ENCODE measurements at places on chromosomes 5 and 9.
A peak's percentile ranks its signal among the peaks of the same experiment; 100 is the strongest.

GRCh38 chr5:1386274-1386717, 41.4 kb upstream of the CLPTM1L start:
- DNase-seq = peak; percentile 34

DNA sequence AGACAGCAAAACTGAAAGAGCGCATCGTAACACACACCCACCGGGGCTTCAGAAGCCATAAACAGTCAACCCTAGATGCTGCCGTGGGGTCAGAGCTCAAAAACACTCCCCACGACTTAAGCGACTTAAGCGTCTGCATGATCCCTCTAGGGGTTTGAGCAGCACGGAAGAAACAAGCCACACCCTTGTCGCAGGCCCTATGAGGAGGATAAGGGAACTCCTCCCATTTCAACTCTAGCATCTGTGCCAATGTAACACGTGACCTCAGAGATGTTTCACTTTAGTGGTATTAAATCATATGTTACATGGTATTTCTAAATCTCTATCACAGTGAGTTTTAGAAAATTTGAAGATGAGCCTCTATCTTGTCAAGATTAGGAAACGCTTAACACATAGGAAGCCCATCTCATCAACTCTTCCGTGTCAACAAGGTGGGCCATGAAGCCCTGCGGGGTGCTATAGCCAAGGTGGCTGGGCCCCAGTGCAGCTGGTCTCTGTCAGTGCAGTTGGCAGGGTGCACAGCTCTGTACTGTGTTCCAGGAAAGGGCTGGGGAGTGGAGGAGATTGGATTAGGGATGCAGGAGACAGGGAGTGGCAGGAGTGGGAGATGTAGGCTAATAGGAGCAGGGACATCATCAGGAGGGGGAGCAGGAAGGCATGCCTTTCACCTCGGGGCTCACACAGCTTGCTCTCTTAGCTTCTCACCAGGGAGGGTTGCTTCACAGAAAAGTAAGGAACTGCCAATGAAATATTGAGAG, 33.1 kb downstream of the ZCCHC9 start:
- DNase-seq = no peak

DNA sequence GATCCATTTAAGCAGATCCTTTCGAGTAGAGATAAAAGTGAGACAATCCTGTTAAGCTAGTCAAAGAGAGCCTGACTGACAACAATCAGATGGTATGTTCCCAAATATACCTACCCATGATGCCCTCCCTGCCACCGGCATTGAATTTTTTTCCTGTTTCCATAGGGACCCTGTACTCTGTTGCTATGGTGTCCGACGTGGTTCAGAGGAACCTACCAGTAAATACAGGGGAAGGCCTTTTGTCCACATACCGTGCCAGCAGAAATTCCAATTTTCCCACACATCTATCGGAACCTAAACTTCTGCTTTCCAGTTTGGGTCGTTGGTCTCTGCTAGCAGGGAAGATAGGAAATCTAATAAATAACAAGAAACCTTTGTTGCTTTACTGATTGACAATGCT, 64.7 kb downstream of the MEGF10 start:
- DNase-seq = no peak

DNA sequence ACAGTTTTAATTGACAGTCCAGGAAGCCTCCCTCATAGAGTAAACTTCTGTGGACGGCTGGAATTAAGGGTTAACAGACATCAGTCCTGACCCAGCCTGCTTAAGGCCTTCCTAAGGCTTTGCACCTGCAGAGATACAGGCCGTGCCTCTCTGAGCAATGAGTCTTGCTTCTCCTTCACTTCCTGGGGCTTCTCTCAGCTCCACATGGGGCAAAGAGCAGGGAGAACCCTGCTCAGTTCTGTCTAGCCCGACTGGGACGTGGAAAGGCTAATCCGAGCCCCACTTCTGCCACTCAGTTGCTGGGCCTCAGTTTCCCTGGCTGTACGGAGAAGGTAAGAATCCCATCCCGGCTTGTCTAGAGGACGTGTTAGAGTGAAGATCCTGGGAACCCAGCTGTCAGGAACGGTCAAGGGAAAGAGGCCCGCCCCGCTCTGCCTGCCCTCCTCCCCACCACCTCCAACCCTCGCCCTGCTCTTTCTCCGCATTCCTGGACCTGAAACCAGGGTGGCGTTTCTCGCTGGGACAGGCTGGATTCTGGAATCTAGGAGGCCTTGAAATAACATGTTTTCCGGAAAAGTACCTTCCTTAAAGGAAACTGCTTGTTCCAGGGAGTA, 6.5 kb downstream of the SPAAR start:
- DNase-seq = no peak

DNA sequence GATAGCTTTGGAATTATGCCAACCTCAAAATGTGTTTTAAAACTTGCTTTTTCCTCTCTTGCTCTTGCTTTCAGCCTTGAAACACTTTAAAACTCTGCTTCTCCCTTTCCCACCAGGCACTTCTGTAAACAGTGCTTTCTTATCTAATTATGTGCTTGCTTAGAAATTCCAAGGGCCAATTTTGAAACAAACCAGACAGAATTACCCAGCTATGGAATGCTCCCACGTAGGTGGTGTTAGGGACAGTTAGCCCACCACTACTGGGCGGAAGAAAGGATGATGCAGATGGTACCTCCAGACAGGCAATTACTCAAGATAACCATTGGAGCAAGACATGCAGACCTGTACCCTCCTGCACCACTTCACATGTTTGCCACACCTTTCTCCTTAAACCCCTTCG, 523.0 kb upstream of the PTPRD start:
- no peak for DNase-seq

- DNase-seq = no peak
These were observed 130.4 kb upstream of the BASP1 start for GRCh38 chr5:17087035-17087434.

GRCh38 chr9:37002036-37002412, 32.0 kb downstream of the PAX5 start:
- no peak for DNase-seq

DNA sequence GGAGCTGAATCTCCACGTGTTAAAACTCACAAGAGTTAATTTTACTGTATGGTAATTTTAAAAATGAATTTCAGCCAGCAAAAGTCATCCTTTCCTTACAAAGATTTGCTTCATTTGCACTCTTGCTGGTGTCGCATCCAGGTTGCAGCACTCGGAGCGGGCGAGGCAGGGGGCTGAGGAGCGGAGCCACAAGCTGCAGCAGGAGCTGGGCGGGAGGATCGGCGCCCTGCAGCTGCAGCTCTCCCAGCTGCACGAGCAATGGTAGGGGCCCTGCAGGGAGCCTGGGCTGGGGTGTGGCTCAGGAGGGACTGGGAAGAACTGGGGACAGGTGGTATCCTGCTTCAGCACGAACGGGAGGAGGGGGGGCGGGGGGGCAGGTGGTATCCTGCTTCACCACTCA, 27.1 kb downstream of the HNRNPH1 start:
- peak; percentile 15 for DNase-seq

GRCh38 chr9:6034954-6035353, 19.5 kb upstream of the RANBP6 start:
- no peak for DNase-seq

- no peak for DNase-seq
These were observed 11.2 kb upstream of the EGR1 start for GRCh38 chr5:138454121-138454520.

DNA sequence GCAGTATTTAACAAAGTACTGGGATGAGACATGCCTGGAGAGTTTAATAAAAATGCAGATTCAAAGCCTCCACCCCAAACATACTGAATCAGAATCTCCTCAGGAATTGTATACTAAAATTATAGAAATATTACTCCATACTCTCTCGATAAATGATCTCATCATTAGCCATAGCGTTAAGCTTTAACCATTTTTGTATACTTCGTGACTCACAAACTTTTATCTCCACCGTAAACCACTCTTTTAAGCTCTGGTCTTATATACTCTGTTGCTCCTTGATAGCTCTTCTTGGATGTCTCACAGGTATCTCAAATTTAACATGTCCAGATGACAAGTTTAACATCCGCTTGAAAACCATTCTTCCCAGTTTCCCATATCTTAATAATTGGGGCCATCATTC, 327.8 kb downstream of the ADGRV1 start:
- no peak for DNase-seq

DNA sequence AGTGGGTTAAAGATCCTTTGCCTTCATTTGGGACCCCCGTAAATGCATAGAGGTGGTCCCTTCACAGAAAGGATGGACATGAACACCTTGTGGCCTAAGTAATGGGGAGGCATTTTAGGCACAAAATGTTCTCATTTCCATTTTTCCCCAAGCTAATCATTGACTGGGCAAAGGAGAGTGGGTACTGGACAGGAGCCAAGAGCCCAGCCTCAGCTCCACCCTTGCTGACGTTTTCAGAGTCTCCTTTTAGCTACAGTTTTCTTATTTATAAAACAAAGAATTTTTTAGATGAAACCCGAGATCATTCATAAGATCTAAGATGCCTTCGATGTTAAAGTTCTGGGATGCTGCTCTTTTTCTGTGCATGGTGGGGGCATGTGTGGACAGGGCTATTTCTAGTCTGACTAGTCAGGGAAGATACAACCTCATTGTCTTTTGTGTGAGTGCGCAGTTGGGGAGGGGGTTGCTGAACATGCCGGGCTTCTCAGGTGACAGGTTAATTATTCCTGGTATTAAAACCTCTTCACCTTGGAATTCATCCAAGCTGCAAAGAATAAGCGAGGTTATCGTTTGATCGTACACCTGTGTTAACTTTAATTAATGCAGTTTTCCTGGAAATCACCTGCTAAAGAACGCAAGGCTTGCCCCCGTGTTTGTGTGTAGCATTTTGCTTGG, 48.4 kb downstream of the ADAMTS16 start:
- DNase-seq = no peak

GRCh38 chr5:134088994-134089560, 25.4 kb upstream of the TCF7 start:
- DNase-seq = no peak

DNA sequence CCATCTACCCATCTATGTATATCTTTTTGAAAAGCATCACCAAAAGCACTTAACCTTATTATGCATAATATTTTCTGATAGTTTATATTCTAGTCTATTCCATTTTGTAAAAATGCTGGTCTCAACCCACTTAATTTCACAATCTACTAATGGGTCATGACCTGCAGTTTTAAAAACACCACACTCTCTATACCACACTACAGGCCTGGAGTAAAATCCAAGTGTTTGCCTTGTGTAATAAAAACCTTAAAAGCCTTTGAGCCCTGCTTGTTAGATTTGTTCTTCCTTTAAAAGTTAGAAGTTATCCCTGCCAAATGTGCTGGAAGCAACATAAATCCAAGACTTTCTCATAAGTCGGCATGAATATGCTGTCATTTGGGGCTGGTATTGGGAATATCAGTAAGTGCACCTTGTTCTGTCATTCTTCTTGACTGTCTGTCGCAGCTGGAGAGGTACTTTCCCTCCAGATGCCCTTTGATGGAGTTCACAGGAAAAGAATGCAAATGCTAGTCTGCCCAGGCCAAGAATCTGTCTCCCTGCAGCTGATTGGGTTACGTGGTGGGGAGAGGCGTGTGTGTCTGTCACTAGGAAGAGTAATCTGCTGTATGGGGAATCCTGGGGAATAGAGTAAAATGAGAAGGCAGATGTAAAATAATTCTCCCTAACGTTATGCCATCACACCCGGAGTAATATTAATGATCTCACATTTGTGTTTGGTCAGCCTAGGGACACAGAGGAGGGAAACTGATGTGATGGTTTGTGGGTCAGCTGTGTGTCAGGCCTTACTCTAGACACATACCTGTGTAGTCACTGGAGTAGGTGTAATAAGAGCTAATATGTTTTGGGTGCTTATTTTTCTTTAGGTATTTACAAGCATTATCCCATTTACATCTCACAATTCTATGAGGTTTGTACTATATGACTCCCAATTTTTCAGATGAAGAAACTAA, 79.4 kb downstream of the ZNF366 start:
- DNase-seq = no peak

- DNase-seq = no peak
These were observed 379.0 kb upstream of the SLC30A5 start for GRCh38 chr5:68714810-68715209.

GRCh38 chr9:83285445-83286225, 222.7 kb upstream of the RASEF start:
- DNase-seq = no peak

DNA sequence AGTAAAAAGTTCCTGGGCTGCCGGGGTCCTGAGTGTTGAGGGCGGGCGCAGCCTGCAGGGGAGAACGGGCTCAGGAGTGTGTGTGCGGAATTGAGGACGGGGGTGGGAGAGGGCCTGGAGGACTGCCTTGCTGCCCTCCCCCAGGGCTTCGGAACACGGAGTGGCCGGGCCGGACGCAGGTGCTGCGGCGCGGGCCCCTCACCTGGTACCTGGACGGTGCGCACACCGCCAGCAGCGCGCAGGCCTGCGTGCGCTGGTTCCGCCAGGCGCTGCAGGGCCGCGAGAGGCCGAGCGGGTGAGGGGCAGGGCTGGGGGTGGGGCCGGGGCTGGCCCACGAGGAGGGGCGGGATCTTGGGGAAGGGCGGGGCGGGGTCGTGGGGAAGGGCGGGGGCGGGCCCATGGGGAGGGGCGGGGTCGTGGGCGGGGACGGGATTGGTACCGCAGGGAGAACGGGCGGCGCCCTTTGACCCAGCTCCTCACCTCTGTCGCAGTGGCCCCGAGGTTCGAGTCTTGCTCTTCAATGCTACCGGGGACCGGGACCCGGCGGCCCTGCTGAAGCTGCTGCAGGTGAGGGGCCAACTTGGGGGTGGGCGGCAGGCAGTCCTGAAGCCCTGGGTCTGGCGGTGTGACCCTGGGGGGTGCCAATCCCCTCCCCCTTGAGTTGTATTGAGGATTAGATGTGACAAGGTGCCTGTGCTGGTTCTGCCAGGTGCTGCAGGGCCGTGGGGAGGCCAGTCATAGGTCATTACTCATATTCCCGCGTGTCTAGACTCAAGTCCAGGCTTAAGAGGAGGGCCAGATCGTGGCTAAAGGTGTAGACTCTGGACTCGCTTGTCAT, 7.1 kb downstream of the FPGS start:
- no peak for DNase-seq

DNA sequence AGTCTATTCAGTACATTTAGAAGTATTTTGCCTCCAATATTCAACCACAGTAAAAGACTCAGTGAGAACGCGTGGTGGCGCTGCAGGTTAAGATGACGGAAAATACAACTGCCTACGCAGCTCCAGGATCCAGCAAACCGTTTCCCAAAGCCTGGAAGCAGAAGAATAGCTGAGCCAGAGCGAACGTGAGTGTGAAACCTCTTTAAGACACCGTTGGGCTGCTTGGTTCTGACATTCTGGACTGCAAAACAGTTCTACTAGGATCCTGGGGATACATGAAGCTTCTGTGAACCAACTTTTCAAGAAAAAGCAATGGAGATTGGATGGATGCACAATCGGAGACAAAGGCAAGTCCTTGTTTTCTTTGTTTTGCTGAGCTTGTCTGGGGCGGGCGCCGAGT, at the start of gene PCDHB16:
Gene PCDHB16 (plus strand): TSS at position 140 of the 400 bp plus-strand sequence. CDS start 173 bp downstream, at position 313.
- peak; percentile 9 for DNase-seq

- no peak for DNase-seq
These were observed 178.5 kb downstream of the C9orf152 start for GRCh38 chr9:110029429-110029955.

All from NCI-H1092 (cell line).